ENCODE measurements at places on chromosomes 1 and 21.

GRCh38 chr1:235710687-235711086 is 61.1 kb upstream of the GNG4 start:
- no peak for DNase-seq

GRCh38 chr1:5484451-5485165 is 507.6 kb downstream of the NPHP4 start:
- no peak for DNase-seq

DNA sequence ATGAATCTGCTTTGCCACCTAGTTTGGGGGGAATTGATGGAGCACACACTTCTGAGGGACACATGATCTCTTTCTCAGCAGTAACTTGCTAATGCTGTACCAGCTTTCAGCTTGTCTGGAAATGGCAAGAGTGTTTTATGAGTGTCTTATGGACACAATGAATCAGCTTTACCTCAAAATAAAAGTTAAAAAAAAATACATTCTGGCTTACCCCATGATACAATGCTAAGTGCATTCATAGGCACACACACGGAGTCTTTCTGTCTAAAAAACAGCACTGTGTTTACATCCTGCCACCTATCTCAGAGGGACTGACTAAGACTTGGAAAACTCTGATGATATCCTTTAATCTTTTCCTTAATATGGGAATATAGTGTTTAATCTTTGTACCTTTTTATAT is 455.5 kb upstream of the ADAMTS5 start:
- DNase-seq, result no peak

GRCh38 chr1:94892604-94893254 is 34.2 kb downstream of the CNN3 start:
- no peak for DNase-seq

- DNase-seq, result no peak
These were observed 99.6 kb downstream of the ELAVL4 start for GRCh38 chr1:50208315-50208714.

DNA sequence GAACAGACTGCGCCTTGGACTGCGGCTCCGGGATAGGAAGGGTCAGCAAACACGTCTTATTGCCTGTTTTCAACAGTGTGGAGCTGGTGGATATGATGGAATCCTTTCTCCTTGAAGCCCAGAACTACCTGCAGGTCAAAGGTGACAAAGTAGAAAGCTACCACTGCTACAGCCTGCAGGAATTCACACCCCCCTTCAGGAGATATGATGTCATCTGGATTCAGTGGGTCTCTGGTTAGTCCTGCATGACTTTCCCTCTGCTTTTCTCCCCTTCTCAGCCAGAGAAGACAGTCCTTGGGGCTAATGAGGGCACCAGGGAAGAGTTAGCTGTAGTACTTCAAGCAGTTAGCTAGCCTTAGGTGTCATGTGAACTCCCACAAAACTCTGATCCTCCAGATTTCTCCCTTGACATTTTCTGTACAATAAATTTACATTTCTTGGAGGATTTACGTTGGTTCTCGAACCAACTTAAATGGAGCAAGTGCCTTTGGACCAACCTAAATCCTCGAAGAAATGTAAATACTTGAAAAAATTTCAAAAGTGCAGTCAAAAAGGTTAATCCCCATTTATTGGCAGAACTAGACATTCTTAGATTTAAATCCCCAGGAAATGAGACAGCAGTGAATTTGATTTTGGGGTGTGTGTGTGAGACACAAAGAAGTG is 20.9 kb downstream of the NTMT2 start:
- no peak for DNase-seq

- no peak for DNase-seq
These were observed 66.8 kb upstream of the JUN start for GRCh38 chr1:58850636-58851035.

- DNase-seq, result no peak
These were observed 46.1 kb upstream of the SLC30A1 start for GRCh38 chr1:211625040-211625439.

- no peak for DNase-seq
These were observed 21.9 kb downstream of the EFCAB14 start for GRCh38 chr1:46697053-46697452.

- no peak for DNase-seq
These were observed 48.2 kb upstream of the RCOR3 start for GRCh38 chr1:211210965-211211364.

DNA sequence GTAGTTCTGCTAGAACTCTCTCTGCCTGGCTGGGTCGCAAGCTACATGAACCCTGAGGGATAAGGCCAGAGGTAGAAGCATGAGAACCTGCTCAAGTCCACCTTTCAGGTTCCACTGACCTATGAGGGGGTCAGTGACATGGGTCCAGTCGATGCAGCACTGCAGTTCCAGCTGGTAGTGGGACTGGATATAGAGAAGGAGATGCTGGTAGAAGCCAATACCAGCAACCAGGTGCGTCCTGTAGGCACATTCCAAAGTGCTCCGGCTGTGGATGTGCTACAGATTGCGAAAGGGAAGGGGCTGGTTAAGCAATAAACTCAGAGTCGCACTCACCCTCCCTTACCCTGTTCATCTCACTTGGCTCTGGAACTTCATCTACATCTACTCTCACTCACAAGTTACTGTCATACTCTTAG is 5.7 kb downstream of the SMG5 start:
- no peak for DNase-seq

Measured in nucleus accumbens (tissue), 56 donors.